ENCODE measurements at places on chromosomes 12 and 14. TPM values are rescaled to one million over a fixed set of nuclear protein-coding genes. Genes with fewer than 3 reads are reported as not detected.

The SELPLG gene
- total RNA-seq, result 0.07 TPM

The PA2G4 gene
- total RNA-seq, result 202 TPM

The TRAFD1 gene
- total RNA-seq, result 28.4 TPM

The PPFIA2 gene
- total RNA-seq, result not detected

The SERPINA12 gene
- total RNA-seq, result not detected

The C3AR1 gene
- total RNA-seq, result 0.30 TPM

The CLEC4D gene
- total RNA-seq, result not detected

The RND1 gene
- 4.1 TPM for total RNA-seq

The MYF6 gene
- not detected for total RNA-seq

The FOXG1 gene
- not detected for total RNA-seq

The LRCOL1 gene
- total RNA-seq, result not detected

The BCL11B gene
- not detected for total RNA-seq

The LRTM2 gene
- total RNA-seq, result not detected

The KRT3 gene
- total RNA-seq, result not detected

The TAS2R14 gene
- 0.07 TPM for total RNA-seq

The DEPDC4 gene
- 0.39 TPM for total RNA-seq

The DPPA3 gene
- total RNA-seq, result not detected

The KRT2 gene
- total RNA-seq, result not detected

The LRRC43 gene
- 2.6 TPM for total RNA-seq

The LRP1-AS gene
- total RNA-seq, result not detected

The GOLT1B gene
- 28.6 TPM for total RNA-seq

The KRT83 gene
- not detected for total RNA-seq

The AGAP2 gene
- 0.25 TPM for total RNA-seq

The DIO3 gene
- total RNA-seq, result not detected

The HELB gene
- 0.64 TPM for total RNA-seq

The EML5 gene
- 0.13 TPM for total RNA-seq

The P2RX2 gene
- total RNA-seq, result not detected

The FAM90A1 gene
- total RNA-seq, result not detected

The SCFD1 gene
- total RNA-seq, result 40.8 TPM

The TAS2R7 gene
- not detected for total RNA-seq

The TSPAN19 gene
- not detected for total RNA-seq

The CNTN1 gene
- total RNA-seq, result not detected
